GM12864 (cell line): ENCODE measurements at places on chromosomes 12 and 14.

DNA sequence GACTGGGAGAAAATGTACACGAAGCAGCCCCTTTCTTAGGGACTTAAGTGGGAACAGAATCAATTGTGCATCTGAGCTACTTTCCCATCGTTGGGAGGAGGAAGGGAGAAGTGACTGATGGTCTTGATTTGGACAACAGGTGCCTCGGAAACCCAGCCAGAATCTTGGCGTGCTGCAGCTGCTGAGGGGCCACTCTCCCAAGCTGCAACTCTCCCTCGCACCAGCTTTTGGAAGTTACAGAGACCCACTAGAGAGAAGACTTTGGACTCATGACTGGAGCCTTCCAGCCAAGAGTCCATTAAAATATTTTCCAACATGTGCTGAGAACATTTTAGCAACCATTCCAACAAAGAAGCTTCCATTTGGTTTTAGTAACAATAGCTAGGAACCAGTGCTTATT lies 52.3 kb downstream of the GNS start:
- DNase-seq: no peak

GRCh38 chr12:38386205-38386985 lies 69.8 kb downstream of the ALG10B start:
- no peak for DNase-seq

- DNase-seq: peak; percentile 52
These were observed 20.3 kb upstream of the DRAM1 start for GRCh38 chr12:101857043-101857558.

GRCh38 chr14:33477797-33478196 lies 473.1 kb downstream of the EGLN3 start:
- DNase-seq: no peak

GRCh38 chr12:109539508-109539907 lies 33.8 kb downstream of the MMAB start:
- no peak for DNase-seq

DNA sequence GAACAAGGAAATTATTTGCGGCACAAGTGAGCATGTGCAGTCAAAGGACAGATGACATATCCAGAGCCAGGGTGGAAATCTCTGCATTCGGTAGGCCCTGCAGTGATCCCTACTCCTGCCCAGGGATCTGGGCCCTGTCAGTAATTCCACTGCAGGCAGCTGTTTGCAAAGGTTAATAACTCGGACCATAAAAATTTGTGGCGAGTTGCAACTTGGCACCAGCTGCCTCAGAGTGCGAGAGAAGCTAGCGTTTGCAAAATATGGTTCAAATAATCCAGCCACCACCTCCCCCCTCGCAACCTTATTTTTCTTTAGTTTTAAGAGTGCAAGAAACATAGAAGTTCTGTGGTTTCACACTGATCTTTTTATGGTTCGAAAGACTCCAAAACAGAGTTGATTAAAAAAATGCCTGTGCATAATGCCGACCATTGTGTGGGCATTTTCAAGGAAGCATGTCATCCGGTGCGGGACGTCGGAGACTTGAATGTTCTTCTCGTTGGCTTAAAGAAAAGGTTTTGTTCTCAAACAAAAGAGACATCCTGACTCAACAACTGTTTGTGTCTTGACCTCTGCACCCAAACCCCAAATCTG lies 224.5 kb downstream of the BCL11B start:
- no peak for DNase-seq

- DNase-seq: no peak
These were observed 3.2 kb upstream of the MEG3 start for GRCh38 chr14:100822532-100823296.

DNA sequence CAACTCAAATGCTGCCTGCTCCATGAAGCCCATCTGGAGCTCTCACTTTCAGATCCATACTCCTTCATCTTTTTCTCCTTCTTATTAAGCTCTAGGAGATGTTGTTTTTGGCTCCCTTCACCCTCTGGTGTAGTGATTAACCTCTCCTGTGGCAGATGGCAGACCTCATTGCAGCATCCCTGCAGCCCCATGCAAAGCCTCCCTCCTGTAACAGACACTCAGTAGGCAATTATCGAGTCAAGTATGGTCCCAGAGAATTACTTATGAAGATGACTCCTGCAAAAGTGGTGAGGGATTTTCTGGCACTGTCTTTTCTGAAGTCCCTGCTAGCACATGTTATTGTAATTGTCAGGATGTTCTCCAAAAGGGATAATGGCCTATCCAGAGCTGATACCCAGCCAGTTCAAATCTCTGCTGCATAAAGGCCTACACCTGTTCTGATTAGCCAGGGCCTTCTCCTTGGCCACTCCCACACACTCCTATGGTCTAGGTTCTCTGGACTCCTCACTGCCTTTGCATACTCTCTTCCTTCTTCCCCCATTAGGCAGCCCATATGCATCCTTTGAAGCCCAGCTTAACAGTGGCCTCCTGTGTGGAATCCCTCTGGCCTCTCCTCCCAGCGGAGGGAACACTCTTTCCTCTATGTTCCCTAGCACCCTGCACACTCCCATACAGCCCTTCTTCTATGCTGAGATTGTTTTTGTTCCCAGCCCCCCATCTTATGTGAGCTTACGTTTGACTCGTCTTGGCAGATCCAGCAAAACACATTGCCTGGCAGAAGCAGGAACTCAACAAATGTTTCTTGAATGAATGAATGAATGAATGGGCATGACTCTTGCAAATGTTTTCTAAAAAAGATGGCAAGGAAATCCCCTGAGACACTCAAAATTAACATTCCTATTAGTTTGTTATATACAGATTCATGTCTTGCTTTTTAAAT lies 43.9 kb upstream of the MDM1 start:
- no peak for DNase-seq

GRCh38 chr12:26769611-26770010 lies 63.4 kb downstream of the ITPR2 start:
- no peak for DNase-seq

GRCh38 chr12:57623811-57624390 lies 9.1 kb downstream of the B4GALNT1 start:
- no peak for DNase-seq

DNA sequence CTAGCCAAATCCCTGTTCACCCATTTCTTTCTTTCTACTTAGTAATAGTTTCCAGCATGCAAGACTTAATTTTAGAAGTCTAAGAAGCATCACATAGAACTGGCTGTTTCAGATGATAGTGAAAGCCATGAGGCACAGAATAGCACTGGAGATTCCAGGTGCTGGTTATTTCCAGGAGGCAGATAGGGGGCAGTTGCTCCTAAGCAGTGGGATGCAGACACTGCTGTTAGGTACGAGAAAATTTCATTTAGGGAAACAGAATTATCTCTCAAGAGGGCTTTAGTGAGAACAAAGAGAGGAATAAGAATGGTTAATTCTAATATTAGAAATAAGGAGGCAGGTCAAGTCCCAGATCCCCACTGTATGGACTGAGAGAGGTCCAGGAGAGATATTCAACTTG lies 3.6 kb upstream of the MDGA2 start:
- DNase-seq: no peak

DNA sequence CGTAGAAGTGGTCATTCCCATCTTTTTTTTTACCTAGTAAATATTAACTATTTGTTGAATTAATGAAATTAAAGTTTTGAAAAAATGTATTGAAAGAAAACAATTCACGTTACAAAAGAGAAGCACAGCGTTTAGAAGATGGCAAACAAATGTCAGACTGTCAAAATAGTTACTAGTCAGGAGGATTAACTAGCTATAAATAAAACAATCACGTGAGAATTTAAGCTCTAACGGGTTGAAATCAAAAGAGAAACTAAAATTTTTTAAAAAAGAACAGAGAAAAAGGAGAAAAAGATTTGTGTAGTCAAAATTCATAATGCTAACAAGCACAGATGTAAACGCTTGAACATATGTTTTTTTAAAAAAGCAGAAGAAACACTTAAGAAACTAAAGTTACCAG lies 26.4 kb downstream of the DDHD1 start:
- no peak for DNase-seq

DNA sequence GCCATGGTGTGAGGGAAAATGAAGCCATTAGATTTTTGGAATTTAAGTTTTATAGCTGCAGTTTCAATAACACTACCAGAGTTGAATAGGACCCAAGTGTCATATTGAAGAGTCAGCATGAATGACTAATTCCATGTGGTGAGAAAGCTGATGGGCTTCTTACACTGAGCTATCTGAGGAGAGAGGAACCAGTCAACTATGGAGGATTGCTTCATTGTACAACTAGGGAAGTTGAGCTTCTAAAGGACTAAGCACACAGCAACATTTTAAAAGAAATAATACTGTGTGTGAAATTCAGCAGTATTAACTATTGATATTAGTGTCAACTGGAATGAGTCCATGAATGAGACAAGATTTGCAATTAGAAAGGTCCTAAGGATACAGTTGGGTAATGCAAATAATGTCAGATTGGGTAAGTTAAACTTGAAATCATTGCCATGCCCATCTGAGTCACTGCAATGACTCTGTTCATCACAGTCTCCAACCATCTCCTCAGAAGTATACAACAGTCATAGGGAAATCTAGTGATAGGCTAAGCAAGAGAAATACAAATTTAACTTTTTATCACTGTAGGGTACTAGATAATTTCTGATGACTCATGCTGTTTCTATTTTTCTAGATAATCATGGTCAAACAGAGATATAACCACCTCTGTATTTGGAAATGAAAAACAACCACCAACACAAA lies 394.2 kb downstream of the FSCB start:
- DNase-seq: no peak

DNA sequence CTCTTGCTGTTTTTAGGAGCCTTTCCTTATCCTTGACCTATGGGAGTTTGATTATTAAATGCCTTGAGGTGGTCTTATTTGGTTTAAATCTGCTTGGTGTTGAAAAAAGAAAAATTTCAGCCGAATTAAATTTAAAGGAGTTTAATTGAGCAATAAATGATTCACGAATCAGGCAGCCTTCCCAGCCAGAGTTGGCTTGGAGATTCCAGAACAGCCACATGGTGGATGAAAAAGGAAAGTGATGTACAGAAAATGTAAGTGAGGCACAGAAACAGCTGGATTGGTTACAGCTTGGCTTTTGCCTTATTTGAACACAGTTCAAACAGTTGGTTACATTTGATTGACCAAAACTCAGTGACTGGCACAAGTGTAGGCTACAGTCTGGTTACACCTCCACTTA lies 69.7 kb downstream of the WASHC3 start:
- DNase-seq: no peak

DNA sequence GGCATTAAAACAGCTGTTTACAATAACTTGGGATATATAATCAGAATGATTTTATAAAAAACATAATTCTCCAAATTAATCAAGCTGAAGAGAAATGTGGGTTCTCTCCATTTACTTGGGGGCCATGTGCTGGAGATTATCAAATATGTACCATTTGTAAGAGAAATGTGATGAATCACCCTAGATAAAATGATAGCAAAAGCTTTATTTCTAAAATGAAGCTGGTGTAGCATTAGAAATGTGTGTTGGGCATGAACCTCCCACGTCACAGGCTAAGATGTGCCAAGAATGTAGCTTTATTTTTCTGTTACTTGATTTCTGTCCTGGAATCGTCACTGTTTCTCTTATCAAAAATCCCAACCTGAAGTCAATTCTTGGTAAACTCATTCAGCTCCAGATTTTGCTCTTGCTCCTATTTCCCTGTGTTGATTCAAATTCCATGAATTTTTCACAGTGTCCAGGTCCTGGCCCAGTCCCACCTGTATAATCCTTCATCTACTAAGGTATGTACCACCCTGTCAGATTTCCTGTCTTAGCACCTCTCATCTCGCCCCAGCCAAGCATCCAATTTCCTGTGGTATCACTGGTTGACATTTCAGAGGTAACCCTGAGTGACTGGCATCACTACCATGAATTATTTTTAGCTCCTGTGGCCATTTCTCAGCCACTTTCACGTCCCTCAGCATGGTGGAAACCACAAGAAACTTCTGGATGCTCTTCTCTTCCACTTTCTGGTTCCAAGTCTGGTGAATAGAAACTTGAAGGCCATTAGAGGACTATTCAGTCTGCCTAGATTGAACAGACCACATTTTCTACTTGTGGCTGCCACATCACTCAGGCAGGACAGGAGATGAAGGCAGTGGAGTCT lies 103.6 kb upstream of the FLRT2 start:
- DNase-seq: no peak

GRCh38 chr14:63939006-63939270 lies 86.1 kb downstream of the SYNE2 start:
- DNase-seq: no peak

DNA sequence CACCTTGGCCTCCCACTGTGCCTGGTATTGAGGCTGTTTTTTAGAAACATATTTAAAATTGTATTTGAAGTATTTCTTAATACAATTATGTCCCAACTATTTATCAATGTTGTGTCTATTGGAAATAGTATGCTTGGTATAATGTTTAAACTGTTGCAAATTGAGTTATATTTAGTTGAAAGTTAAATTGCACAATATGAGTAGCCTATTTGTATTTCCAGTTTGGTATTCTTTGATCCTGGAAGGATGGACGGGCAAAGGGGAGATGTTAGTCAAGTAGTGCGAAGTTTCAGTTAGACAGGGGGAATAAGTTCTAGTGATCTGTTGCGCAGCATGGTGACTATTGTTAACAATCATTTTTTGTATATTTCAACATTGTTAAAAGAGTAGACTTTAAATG lies 111.5 kb downstream of the NUBPL start:
- no peak for DNase-seq

DNA sequence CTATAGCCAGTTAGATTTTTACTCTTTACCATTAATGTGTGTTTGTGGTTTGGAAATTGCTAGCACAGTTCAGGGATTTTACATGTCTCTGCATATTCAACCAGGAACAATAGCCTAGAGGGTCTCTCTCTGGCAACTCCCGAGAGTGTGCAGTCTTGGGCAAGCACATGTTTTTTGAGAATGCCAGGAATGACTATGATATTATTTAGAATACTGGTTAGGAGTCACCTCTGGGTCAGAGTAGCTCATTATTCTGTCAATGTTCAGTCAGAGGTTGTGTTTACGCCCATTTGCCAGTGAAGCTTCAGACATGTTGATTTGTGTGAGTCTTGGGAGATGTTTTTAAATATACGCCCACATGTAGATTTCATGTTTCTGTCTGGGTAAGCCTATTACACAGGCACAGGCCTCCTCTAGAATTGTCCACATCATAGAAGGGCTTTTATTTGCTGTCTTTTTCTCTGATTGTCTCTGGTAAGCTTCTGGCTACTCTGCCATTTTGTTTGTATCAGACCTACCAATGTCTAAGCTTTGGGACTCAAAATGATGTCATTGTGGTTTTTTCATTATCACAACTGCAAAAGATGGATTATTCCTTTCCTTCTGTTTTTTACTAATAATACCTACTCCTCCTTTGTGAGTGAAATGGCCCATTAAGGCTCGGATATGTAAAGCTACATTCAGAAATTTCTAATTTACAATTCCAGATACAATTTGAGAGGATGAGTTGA lies 203.1 kb upstream of the PPFIA2 start:
- no peak for DNase-seq

DNA sequence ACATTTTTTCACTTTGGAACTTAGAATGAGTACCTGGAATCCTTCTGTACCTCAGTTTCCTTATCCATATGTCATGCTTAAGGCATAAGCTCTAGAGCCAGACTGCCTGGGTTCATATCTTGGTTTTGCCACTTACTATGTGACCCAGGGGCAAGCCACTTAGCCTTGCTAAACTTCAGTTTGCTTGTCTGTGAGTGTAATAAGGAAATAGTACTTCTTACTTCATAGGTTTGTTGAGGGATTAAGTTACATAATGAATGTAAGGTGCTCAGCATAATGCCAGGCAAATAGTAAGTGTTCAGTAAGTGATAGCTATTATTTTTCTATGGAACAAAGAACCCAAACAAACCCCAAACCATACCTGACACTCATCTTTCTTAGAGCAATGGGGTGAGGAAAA lies 225.1 kb downstream of the BCAT1 start:
- DNase-seq: no peak
